KBM-7 (cell line): ENCODE measurements at places on chromosomes 16 and 17.

- DNase-seq: no peak
These were observed 75.5 kb upstream of the MMP2 start for GRCh38 chr16:55403464-55403863.

DNA sequence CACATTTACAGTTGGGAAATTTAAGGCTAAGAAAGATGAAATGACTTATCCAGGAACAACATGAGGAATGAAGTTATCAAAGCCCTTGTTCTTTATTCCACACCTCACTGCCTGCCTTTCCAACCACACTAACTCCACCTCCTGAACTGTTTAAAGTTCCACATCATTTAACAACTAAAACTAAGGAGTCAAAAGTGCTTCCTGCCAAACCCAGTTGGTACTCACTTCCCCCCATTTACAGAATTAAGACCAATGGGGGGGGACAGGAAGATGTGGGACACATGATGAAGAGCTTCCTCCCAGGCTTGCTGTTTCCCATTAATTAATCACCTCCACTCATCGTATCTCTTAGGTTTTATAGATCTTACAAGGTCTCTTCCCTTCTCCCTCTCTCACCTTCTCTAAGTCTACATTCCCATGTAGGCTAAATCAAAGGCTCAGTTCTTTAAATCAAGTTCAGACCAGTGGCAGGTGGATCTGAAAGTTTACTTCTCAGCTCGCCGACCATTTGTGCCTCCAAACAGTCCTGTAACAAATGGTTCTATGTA is 19.2 kb upstream of the TMEM101 start:
- peak; percentile 12 for DNase-seq

GRCh38 chr16:86198206-86199118 is 299.5 kb downstream of the IRF8 start:
- DNase-seq: no peak

DNA sequence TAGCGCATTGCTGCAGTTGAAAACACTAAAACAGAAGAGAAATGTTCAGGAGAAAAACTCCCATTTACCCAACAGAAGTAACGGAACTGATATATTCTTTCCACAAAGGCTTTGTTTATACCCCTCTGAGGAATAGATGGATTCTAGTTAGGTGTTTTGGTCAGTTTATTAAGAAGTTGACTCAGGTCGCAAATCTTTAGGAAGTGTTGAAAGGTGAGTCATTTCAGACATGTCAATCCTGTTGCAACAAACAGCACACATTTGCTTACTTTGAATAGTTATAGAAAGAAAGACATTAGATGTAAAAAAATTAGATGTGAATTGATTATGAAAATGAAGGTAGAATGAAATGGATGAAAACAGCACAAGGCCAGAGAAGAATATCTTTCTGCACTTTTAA is 941.0 kb downstream of the KCNJ2 start:
- no peak for DNase-seq

DNA sequence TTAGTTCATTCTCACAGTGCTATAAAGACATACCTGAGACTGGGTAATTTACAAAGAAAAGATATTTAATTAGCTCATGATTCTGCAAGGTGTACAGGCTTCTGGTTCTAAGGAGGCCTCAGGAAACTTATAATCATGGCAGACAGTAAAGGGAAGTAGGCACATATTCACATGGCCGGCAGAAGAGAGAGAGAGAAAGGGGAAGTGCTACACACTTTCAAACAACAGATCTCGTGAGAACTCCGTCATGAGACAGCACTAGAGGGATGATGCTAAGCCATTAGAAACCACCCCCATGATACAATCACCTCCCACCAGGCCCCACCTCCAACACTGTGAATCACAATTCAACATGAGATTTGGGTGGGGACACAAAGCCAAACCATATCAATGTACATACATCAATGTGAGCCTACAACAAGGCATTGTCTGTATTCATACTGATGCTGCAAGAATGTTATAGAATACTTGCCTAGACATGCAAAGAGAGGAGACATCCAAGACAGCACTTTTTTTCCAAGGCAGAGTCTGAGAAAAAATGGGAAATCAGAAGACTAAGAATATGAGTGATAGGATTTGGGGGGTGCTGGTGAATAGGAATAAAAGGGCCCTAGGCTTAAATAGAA is 114.8 kb upstream of the XYLT1 start:
- DNase-seq: peak; percentile 39

DNA sequence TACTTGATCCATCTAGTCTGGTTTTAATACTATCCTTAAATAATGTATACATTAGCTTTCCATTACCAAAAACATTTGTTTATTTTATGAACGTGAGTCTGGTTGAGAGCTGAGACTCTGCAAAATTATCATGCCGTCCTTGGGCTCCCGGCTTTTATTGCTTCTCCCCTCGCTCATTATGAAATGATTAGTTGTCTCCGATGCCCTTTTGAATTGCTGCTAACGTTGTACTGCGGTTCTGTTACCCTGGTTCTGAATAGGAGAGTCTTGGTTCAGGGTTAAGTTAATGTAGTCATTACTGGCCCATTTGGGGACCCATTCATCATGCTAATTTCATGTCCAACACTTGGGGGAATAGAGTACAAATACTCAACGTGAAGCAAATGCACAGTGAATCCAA is 12.8 kb downstream of the XYLT1 start:
- DNase-seq: no peak

DNA sequence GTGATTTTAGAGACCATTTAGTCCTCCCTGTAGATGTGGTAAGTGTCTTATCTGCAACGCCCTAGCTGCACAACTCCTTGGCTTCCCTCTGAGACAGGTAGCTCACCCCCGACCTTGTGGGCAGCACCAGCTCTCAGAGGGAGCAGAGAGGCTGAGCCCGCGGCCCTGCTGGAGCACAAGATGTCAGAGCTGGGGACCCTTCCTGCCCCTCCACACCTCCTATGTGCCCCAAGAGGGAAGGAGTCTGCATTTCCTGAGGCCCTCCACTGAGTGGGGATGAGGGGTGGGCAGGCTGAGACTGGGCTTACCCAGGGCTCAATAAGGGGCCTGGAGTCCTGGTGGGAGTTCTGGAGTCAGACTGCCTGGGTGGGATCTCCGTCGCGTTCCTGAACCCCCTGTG is 12.2 kb upstream of the ADGRG1 start:
- DNase-seq: no peak

DNA sequence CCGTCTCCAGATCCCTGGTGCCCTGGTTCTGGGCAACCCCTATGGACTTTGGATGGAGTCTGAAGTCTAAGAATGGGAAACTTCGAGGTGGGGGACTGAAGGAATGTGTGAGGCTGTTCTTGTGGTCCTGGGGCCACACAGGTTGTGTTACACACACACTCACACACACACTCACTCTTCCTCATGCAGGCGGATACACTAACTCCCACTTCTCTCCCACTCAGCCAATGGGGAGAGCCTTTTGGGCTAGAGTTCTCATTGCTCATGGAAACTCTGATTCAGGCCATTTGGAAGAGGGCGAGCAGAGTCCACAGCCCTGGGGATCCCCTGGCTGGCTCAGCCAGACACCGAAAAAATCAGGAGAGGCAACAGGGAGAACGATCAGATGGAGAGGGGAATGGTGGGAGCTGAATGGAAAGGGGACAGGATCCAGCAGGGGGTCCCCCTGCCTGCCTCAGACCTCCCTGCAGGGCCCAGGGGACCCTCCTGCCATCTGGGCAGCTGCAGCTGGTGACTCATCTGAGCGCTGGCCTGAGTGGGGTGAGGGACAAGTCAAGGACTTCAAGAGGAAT is 9.1 kb downstream of the IGFBP4 start:
- DNase-seq: no peak

GRCh38 chr17:38898291-38898679 is 27.1 kb upstream of the LASP1NB start:
- DNase-seq: no peak

DNA sequence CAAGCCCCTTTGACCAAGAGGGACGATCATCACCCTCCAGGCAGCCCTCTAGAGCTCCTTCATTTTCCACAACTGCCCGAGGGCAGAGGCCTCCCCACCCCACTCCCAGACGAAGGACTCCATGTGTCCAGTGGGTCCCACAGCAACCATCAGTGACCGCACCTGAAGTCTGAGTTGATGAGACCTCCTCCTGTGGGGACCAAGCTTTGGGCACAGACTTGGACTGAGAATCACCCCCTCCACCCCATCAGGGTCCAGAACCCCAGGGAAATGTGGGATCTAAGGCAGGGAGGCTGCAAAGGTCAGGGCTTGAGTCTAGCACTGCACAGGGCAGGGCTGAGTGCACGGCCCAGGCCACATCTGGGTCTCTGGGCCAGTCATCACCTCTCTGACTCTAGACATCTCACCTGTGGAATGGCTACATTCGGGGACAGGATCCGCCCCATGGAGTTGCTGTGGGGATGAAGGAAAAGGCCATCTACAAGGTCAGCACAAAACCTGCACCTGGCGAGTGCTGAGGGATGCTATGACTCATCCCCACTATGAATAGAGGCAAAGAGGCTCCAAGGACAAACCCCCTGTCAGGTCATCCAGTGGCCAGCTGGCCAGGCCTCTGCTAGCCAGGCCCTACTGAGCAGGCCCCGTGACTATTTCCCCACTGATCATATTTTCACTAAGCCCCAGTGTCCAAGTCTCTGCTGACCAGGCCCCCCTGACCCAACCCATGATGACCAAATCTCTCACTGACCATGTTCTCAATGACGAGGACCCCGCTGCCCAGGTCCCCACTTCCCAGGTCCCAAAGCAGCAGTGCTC is 38.4 kb downstream of the TNFRSF13B start:
- no peak for DNase-seq

DNA sequence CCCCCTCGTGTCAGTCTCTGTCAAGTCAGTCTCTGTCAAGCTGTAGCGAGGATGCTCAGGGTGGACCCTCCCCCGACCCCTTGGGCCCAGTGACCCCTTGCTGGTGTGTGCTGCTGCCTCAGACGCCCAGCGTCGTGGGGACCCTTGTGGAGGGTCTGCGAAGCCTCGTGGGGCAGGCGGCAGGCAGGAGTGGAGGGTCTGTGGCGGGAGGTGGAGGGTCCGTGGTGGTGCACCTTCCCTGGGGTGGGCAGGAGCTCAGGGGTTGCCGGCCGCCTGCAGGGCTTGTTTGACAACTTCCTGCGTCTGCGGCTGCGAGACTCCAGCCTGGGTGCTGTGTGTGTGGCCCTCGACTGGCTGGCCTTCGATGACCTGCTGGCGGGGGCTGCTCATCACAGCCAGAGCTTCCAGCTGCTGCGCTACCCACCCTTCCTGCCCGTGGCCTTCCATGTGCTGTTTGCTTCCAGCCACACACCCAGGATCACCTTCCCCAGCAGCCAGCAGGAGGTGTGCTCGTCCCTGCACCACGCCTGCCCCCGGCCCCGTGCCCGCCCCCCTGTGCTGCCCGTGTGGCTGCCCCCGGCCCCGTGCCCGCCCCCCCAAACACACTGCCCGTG is 5.6 kb downstream of the GNG13 start:
- DNase-seq: no peak

DNA sequence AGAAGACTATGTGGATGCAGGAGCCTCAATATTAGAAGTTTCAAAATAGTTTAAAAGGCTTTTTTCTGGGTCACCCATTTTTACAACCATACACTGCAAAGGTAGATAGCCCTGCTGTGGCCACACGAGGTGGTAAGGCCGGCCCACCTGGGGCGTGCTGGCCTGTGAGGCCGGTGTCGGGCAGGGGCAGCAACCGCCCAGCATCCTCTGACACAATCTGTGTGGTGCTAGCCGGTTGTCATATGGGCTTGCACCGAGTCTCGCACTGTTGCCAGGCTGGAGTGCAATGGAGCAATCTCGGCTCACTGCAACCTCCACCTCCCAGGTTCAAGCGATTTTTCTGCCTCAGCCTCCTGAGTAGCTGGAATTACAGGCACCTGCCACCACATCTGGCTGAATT is 44.0 kb downstream of the CFAP20 start:
- no peak for DNase-seq

DNA sequence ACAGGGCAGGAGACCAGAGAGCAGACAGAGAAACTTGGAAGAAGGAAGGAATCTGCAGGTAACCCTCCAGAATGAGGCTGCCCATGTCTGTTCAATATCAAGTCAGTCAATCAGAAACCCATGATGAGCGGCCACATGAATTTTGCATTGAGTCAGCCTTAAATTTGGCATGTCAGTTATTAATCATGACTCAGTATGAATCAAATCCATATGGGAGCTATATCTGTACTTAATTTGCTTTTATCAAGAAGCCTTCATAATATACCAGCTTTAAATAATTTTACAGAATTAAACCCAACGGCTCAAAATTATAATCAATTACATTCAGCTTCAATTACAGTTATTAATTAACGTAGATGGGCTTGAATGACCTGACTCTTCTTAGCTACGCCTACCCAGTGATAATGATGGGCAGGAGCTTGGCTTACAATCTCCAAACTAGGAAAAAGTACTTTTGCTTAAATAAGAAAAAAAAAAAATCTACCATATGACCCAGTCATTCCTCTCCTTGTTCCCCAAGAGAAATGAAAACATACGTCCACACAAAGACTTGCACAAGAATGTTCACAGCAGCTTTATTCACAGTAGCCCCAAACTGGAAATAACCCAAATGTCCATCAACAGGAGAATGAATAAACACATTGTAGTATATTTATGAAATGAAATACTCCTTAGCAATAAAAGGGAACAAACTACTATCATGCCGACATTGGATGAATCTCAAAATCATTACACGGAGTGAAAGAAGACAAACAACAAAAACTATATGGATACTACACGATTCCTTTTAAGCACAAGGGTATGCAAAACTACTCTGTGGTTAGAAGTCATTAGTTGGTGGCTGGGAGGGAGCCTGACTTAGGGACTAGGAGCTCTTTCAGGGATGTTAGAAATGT is 48.6 kb downstream of the SLC39A11 start:
- no peak for DNase-seq

DNA sequence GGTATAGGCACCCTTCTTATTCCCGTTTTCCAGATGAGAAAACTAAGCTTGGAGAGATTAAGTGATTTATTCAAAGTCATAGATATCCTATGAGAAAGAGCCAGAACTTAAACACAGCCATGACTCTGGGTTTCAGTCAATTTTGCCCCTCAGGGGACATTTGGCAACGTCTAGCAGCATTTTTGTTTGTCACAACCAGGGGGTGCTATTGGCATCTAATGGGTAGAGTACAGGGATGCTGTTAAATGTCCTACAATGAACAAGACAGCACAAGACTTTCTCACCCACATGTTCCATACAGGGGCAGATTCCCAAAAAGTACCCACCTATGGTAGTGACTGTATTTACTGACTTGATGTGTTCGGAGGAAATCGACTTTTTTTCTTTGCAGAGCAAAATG is 4.8 kb upstream of the SHISA9 start:
- peak; percentile 37 for DNase-seq

DNA sequence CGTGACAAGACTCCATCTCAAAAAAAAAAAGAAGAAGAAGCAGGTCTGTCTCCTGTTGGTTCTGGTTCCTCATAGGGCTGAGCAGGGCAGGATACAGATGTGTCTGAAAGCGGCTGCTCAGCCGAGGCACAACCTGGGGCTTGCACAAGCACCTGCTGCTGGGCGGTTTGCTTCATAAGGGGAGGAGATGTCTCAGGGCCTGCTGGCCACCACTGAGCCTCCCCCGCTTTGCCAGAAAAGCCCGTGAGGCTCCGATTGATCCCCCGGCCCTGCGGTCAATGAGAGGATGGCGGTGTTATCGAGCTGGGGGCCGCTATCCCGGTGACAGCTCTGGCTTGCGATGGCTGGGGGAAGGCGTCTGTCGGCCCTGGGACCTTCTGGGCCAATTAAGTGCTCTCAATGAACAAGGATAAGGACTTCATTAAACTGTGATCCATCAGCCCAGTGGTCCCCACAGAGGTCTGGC is 162.0 kb downstream of the SDK2 start:
- peak; percentile 21 for DNase-seq

GRCh38 chr16:89581045-89581695 is 5.6 kb downstream of the CPNE7 start:
- no peak for DNase-seq

GRCh38 chr17:2369551-2370210 is 31.2 kb downstream of the MNT start:
- no peak for DNase-seq

GRCh38 chr17:42502926-42503325 is 33.1 kb upstream of the NAGLU start:
- no peak for DNase-seq
